Activated CD4-positive, alpha-beta T cell treated with anti-CD3 and anti-CD28 coated beads, Interleukin-2, Interleukin-6, amounts not matched to agents 100 ng/mL and 50 ng/mL, durations not matched to agents 16 hours and 8 hours (primary cell): ENCODE measurements at places on chromosomes 2 and 18.

DNA sequence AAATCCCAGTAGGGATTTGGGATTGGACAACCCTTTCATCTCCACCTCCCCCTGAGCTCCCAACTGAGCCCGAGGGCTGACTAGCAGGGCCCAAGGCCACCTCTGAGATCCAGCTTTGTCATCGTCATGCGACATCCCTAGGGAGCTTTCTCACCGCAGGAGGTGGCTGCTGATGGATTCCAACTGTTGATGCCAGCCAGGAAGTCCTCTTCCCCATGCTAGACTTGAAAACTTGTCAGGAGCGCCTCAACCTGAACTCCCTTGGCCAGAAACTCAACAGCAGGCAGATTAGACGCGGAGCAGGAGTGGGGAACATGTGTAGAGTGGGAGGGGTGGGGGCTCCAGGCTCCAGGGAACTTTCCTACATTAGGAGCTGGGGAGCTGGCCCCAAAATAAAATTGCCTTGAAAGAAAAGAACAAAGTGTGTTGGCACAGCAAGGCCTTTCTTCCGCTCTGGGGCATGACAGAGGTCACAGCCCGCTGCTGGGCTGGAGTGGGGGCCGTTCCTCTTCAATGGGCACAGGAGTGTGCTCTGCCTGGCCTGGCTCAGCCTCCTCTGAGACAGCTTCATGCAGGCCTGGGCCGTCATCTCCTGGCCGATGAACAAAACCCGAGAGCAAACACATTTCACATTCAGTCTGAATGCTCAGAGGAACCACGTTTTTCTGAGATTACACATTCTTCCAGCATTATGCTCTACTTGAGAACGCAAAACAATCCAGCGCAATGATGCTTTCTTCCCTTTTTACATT, 34.5 kb downstream of the EMILIN2 start:
- DNase-seq, result no peak

DNA sequence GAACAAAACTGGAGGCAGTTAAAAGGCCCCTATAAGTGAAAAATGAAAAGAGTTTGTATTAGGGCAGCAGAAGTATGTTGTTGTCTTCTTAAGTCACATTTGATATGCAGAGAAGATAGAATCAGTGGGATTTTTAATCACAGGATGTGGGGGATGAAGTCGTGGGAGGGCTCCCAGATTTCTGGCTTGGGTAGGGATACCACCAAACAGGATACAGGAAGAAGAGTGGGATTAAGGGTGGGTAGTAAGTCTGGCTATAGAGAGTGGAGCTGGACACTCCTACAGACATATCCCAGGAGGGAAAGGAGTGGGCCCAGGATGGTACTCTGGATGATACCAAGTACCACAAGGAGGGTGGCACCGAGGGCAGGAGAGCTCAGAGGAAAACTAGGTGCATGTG, 99.3 kb downstream of the GAREM1 start:
- no peak for DNase-seq

DNA sequence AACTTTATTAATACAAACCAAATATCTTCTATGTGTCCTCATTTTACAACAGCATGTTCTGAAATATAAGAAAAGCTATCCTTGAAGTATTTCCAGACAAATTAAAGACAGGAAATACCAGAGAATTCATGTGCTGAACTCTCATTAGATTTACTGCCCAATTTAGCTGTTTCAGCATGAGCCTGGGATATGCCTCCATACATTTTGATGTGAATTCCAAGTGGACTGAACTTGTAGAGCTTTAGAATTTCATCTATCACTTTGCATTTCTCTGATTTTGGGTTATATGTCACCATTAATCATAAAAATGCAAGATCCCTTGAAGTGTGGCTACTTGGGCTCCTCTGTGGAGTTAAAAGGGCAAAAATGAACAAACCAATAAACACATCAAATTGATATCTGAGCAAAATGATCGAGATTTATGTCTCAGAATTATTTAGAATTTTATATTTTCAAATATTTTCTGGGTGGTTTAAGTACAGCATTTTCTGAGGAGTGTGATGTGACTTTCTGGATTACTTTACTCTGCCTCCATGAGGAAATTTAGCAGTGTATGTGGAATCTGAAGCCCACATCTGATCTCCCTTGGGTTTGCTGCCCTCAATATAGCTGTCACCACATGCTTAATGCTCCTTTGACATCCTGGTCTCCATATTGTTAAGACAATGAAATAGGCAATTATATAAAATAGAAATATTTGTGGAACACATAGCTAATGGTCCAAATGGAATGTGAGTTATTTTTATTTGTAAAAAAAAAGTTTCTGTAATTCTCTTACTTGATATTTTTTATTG, 206.6 kb upstream of the RBMS1 start:
- DNase-seq, result no peak

- no peak for DNase-seq
Observed at GRCh38 chr18:39840856-39841481, 2114.1 kb upstream of the PIK3C3 start.

DNA sequence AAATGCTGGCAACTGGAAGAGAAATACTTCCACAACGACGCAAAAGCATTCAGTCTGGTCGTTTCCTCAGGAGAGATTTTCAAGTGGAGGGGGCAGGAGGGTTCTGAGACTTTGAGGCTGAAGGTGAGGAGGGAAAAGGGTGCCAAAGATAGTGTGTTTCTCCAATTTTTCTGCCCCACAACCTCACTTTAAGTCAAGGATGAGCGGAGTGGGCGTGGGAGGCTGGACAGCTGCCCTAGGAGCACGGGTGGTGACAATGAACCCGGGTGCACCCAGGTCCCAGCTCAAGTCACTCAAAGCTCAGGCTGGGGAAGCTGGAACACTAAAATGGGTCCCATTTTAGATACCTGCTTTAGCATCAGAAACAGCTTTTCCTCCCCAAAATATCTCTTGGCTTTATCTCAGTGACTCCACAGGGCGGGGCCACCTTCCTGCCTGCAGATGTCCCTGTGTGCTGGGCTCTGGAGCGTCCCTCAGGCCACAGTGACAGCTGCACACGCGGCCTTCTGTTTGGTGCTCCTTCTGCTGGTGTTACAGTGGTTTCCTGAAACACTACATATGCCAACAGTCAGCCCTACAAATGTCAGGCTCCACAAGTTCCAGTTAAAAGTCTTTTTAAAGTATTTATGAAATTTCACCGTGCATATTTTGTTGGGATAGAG, 1.4 kb upstream of the MBP start:
- peak; percentile 60 for DNase-seq
